ENCODE measurements at places on chromosomes 5 and 9.

GRCh38 chr5:171673328-171673727 is 112.3 kb upstream of the SMIM23 start:
- no peak for DNase-seq

DNA sequence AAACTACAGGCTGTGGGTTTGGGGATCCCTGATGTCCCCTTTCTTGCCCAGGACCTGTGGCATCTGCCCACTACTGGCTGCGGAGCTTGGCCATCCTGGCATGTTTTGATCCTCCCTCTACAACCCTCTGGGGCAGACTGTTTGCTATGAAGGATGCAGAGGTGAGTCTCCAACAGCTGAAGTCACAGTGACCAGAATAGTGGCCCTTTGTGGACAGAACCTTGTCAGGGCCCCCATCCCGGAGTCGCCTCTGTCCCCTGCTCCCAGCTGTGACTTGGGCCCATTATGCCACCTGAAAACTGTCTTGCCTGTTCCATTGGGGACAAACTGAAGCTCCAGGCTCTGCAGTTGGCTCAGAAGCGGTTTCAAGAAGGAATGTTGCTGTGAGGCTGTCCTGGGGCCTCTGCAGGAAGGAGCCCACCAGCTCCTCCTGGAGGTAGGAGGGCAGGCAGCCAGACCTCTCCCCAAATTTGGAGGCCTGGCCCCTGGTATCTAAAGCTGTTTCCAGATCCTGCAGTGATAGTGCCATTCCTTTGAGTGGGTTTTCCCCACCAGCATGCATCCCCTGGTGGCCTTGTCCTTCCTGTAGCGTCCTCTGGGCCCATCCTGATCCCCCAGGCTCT is 93.3 kb downstream of the BARX1 start:
- DNase-seq, result no peak

DNA sequence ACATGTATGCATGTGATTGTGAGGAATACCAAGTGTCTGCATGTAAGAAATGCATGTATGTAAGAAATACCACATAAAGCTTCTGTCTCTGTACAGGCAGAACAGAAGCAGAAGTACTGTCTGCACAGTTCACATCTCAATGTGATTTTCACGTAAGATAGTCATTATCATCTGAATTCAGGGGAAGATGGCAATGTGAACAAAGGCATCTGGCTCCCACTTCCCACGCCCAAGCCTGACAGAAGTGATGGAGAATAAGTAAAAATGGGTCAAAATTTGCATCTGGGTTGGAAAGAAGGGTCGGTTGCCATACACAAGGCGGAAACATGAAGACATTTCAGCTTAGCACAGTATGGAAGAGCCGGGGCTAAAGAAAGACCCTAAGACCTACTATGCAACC is 71.7 kb downstream of the SUSD1 start:
- no peak for DNase-seq

DNA sequence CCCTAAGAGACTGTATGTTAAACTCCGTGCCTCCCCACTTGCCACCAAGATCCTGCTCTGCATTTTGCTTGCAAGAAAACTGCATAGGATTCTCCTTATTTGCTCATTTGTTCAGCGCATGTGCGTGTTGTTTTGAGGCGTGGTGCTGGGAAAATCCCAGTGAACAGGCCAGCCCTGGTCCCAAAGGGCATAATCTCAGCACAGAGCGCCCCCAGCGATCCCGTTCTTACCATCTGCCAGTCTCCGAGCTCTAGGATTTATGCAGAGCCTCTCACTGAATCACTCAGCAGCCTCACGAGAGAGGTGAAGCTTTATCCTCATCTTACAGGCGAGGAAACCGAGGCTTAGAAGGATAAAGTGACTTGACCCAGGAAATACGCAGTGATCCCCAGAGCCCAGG is 11.5 kb downstream of the PRRX2 start:
- no peak for DNase-seq

DNA sequence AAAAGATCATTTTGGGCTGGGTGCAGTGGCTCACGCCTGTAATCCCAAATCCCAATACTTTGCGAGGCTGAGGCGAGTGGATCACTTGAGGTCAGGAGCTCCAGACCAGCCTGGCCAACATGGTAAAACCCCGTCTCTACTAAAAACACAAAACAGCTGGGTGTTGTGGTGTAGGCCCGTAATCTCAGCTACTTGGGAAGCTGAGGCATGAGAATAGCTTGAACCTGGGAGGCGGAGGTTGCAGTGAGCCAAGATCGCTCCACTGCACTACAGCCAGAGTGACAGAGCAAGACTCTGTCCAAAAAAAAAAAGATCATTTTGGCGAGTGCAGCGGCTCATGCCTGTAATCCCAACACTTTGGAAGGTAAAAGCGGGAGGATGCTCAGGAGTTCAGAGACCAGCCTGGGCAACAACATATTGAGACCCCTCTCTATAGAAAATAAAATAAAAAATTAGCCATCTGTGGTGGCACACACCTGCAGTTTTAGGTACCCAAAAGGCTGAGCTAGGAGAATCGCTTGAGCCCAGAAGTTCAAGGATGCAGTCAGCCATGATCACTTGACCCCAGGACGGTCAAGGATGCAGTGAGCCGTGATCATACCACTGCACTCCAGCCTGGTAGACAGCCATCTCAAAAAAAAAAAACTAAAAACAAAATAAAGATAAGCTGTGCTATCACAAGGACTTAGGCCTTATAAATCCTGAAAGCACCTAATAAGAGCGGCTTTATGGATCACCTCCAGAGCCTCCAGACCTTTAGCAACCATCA is 16.2 kb downstream of the PPP2CA start:
- no peak for DNase-seq
